ENCODE measurements at places on chromosomes 3 and 15.
A peak's percentile ranks its signal among the peaks of the same experiment; 100 is the strongest.

GRCh38 chr15:36575266-36575665 lies 4.2 kb upstream of the CDIN1 start:
- no peak for DNase-seq

- peak; percentile 63 for DNase-seq
Observed at GRCh38 chr3:33883538-33883950, 85.1 kb downstream of the PDCD6IP start.

DNA sequence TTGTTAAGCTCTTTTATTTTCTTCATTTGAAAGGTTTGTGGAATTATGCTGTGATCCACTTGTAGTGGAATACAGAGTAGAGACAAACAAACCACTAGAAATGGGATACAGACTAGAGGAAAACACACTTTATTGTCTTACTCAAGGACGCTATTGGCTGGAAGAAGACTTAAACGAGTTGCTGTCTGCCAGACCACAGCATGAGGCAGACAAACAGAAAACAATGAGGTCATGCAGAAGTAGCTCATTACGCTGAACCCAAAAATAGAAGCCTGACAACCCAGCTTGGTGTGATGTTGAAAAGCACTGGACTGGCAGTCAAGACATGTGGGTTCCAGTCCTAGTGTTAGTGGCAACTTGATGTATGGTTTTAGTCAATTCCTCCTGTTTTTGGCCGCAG lies 62.4 kb upstream of the P3H2 start:
- DNase-seq, result no peak

DNA sequence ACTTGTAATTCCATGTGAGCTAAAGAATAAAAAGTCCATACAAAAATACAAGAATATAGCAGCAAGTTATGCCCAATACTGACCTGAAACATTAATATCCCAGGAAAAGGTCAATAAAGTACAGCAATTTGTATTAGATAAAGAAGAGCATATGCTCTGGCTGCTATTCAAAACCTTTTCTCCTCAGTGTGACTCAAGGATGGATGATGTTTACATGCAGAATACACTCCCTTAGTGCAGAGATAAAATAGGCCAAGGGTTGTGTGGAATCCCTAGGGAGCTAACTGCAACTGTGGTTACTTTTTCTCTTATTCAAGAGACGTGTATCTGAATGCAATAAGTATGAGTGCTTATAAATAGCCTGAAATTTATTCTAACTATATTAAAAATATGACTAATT lies 78.7 kb downstream of the SLC9A9 start:
- no peak for DNase-seq

GRCh38 chr3:78545827-78546226 lies 1222.0 kb downstream of the ROBO1 start:
- DNase-seq, result no peak

GRCh38 chr3:97793420-97794019 lies 28.3 kb upstream of the CRYBG3 start:
- DNase-seq, result peak; percentile 17

DNA sequence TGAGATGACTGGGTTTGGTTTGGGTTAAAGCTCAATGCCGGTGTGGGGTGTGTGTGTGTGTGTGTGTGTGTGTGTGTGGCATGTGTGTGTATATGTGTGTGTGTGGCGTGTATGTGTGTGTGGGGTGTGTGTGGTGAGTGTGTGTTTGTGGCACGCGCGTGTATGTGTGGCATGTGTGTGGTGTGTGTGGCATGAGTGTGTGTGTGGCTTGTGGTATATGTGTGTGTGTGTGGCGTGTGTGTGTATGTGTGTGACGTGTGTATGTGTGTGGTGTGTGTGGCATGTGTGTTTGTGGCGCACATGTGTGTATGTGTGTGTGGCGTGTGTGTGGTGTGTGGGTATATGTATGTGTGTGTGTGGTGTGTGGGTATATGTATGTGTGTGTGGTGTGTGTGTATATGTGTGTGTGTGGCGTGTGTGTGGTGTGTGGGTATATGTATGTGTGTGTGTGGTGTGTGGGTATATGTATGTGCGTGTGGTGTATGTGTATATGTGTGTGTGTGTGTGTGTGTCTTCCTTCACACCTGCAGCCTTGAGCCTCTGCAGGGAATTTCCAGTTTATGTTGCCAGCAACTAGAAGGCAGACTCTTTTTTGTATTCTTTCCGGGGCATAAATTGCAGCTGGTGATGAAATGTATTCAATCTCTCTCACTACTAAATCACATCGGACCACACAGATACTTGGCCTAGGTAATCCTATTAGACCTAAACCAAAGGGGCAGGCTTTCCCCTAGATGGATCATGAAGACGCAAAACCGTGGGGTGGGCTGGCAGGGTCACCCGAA lies 34.8 kb downstream of the CHRD start:
- no peak for DNase-seq

- no peak for DNase-seq
Observed at GRCh38 chr3:128689060-128689459, 36.9 kb upstream of the RAB7A start.

GRCh38 chr3:45642731-45643152 lies 46.5 kb upstream of the SACM1L start:
- DNase-seq, result no peak

DNA sequence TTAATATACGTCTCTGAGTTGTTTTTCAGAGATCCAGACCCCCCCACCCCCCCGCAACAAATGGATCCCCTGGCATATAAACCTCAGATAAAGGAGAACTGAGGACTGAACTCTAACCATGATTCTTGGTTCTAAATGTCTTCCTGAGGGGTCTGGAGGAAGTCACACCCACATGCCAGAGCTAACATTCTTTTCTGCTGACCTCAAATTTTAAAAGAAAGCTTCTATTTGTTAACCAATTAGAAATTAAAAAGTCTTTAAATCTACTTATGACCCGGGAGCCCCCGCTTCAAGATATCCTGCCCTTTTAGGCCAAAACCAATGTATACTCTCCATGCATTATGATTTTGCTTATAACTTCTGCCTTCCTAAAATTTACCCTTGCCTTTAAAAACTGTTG lies 188.3 kb downstream of the ECT2 start:
- DNase-seq, result no peak

DNA sequence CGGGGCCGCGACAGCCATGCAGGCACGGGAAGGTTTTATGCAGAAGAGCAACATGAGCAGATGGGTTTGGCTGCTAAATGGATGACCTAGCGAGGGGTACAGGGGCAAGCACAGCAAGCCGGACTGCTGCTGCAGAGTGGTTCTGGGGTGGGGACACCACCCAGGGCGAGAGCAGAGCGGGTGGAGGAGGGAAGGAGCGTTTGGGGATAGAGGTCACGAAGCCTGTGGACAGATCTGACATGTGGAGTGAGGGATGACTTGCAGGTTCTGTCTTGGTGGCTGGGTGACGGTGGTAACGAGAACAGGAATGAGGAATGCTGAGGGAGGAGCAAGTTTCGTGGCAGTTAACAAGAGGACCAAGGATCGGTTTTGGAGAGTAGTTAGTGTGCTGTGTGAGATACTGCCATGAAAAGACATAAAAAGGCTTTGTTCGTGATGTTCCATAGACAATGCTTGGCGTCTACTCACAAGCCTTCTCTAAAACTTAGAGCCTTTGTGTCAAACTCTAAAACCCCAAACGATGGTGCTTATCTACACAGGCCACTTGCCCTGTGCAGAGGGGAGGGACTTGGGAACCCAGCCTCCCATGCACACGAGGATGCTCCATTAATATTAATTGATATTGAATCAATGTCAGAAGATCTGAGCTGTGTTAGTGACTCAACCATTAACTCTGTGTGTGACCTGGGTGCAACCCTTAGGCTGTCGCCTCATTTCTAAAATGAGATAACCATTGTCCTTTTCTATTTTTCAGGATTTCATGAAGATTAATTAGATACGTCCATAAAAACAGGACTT lies 132.7 kb upstream of the SLC2A2 start:
- DNase-seq, result no peak

DNA sequence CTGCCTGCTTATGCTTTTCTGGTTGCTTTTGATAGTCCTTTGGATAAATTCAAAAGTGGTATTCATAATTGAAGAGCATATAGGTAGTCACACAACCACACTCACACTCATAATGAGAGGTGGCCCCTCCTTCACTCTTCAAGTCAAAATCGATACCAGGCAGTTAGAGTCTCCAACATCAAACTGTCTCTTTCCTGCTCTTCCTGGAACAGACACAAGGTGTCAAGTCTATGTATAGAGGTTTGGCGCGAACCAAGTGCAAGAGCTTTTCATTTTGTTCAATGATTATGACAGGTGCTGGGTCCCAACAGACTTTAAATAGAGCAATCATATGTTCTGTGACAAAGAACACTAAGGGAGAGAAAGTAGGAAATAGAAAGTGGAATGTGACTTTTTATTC lies 29.9 kb upstream of the RGMA start:
- DNase-seq, result no peak

- DNase-seq, result no peak
Observed at GRCh38 chr3:58837141-58837843, 170.7 kb upstream of the FAM3D start.

DNA sequence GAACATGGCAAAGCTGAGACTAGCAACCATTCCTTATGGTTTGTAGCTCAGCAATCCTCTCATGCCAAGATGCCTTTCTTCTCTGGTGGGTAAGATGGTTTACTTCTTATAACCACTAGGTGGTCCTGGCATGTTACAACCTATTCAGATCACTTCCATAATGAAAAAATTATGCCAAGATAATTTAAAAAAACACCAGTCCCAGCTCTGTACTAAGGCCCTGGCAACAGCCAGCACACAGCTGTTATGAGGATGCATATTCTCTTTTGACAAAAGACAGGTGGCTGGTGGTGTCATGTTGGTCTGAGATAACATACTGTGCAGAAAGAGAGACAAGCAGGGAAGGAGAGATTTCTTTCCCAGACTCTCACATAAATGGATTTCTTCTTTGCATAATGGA lies 65.7 kb upstream of the FRMD4B start:
- DNase-seq, result no peak

DNA sequence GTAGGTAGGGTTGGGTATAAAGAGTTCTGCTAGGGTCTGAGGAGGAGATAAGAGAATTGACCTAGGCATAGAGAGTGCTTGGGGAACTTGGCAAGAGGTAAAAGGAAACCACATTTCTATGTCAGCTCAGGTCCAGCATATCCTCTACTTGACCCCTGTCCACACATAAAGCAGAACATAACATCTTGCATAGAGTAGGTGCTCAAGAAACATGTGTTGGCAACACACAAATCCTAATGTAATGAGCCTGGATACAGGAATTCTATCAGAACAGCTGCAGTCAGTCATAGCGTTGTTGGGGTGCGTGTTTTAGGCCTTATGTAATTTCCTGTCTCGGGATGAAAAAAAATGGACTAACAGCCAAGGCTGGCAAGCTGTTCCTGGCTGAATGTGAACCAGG lies 35.0 kb upstream of the PLCL2 start:
- no peak for DNase-seq

DNA sequence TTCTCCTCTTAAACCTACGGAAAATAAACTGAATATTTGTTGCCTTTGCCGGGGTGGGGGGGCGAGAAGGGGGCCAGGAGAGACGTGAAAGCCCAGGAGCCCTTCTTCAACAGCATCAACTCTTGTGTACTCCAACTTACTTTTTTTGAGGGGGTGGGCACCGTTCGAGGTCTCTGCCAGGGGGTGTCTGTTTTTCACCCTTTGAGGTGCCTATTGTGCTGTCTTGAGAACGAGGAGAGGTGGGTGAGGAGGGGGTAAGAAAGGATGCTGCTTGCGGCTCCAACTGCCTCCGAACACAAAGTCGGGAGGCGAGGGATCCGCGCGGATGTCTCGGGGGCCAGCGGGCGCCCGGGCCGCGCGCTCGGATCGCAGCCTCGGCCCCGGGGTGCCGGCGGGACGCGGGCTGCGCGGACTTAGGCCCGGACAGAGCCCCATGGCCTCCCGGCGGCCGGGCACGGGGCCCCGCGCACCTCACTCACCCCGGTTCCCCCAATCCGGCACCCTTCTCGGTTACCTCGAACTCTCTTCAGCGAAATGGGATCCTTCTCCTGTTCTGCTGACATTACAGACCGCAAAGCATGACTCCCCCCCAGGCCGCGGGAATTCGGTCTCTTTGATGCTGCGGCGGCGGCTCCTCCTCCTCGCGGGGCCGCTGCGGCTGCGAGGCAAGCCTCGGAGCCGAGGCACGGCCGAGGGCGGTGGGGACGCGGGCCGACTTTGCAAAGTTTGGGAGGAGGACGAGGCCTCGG lies 650 bp downstream of the PYGO1 start:
- DNase-seq, result peak; percentile 39

GRCh38 chr3:52527732-52528585 lies 5.7 kb downstream of the NT5DC2 start:
- no peak for DNase-seq

DNA sequence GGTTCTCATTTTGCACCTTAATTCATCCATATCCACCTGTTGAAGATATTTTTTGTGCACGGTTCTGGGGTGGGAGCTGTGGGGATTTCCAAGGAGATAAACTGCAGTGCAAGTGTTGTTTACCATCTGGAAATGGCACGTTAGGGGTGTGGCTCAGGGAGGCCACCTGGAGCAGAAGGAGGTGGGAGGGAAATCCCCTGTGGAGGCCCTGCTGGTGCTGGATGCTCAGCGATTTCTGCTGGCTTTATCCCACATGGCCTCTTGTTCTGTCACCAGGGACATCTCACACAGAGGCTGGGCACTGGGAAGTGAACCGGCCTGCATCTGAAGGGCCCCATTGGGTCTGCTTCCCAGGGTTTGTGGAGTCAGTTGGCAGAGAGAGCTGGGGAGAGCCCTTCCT lies 24.3 kb downstream of the TRPM1 start:
- DNase-seq, result no peak
